ENCODE measurements at places on chromosomes 3 and 15.

DNA sequence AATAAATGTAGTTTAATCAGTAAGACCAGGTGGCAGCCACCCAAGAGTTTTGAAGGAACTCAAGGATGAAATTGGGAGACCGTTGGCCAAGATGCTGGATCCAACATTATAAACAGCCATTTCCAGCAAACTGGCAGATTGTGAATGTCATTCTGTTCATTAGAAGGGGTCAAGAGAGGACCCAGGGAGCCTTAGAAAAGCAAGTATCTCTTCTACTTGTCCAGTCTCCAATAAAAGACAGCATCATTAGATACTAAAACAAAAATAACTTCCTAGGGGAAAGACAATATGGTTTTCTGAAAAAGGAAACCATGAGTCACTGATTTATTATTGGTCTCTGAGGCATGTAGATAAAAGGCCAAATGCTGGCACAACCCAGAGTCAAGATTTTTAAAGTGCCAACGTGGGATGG lies 67.9 kb downstream of the GADL1 start:
- DNase-seq: no peak

- no peak for DNase-seq
These were observed 31.8 kb downstream of the MYO5A start for GRCh38 chr15:52496776-52497470.

DNA sequence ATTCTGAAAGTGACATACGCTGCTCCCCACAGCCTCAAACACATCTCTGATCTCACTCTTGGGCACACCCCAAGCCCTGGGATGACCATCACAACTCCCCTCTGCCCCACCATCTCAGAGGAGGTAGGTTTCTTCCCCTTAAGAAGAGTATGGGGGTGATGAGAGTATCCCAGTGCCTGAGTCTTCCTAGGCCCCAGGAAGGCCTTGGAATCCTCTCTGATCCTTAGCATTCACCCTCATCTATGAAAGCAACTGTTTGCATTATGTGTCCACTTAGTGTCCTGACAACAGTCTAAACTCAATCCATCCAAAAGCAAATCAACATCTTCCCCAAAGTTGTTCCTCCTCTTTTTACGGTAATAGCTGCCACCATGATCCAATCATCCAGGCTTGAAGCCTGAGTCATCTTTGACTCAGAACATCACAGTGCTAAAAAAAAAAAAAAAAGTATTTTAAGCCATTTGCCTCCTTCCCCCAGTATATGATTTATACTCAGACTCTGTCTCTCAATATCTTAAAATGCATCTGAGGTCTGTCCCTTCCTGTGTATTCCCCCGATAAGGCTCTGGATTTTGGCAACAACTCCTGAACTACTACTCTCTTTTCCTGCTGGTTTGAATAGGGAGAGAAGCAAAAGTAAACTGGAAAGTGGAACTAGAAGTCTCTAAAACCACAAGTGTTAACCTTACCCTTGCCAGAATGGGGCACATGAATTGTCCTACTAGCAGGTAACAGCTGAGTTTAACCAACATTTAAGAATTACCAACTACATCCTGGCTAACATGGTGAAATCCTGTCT lies 22.5 kb downstream of the POPDC2 start:
- DNase-seq: no peak

GRCh38 chr3:107756649-107757048 lies 233.9 kb downstream of the BBX start:
- DNase-seq: no peak

- no peak for DNase-seq
These were observed 22.4 kb downstream of the CIAO2A start for GRCh38 chr15:64070965-64071851.

- DNase-seq: no peak
These were observed 722.0 kb upstream of the CFAP20DC start for GRCh38 chr3:59771768-59772181.

- no peak for DNase-seq
These were observed 41.0 kb downstream of the DGKG start for GRCh38 chr3:186320862-186321568.

GRCh38 chr3:72999951-73000350 lies 3.3 kb downstream of the PPP4R2 start:
- DNase-seq: no peak

DNA sequence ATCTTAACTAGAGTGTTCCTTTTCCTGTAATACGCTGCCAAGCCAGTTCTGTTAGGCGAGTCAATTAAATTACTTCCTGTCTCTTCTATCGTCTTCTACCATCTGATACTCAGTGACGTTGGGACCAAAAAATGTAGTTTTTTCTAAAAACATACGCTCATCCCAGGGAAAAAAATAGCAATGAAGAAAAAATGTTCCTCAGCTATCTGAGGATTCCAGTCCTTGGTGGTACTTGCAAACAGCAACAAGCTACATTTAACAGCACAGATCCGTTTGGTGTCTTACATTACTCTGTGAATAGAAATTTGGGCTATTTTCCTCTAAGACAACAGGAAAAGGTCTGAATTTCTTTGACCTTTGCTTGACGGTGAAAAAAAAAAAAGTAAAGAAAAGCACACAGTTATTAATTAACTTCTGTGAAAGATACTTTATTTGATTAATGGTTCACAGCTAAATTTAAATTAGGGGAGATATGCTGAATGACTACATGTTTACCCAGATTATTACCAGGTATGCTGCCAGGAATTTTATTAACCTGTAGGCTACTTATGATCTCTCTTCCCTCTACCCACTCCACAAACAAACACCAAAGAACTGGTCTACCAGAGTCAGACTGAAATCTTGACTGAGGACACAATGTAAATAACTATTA lies 254.4 kb upstream of the ZPLD1 start:
- DNase-seq: no peak

DNA sequence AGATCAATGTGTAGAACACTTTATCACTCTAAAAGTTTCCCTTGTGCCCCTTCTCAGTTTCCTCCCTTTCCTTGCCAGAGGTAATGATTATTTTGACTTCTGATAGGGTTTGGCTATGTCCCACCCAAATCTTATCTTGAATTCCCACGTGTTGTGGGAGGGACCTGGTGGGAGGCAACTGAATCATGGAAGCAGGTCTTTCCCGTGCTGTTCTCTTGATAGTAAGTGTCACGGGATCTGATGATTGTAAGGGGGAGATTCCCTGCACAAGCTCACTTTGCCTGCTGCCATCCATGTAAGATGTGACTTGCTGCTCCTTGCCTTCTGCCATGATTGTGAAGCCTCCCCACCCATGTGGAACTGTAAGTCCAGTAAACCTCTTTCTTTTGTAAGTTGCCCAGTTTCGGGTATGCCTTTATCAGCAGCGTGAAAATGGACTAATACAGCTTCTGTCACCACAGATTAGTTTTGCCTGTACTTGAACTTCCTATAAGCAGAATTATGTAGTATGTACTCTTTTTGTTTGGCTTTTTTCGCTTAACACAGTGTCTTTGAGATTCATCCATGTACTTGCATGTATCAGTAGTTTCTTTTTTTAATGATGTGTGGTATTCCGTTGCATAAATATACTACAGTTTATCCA lies 7.2 kb downstream of the FEM1B start:
- no peak for DNase-seq

Measured in NCI-H510A treated with DMSO at 0.1 percent for 48 hours (cell line).